ENCODE measurements at places on chromosomes 1 and 21. TPM values are rescaled to one million over a fixed set of nuclear protein-coding genes. Genes with fewer than 3 reads are reported as not detected.
A peak's percentile ranks its signal among the peaks of the same experiment; 100 is the strongest.

- no peak for DNase-seq
Observed at GRCh38 chr1:185170291-185170848, 13.4 kb downstream of the SWT1 start.

DNA sequence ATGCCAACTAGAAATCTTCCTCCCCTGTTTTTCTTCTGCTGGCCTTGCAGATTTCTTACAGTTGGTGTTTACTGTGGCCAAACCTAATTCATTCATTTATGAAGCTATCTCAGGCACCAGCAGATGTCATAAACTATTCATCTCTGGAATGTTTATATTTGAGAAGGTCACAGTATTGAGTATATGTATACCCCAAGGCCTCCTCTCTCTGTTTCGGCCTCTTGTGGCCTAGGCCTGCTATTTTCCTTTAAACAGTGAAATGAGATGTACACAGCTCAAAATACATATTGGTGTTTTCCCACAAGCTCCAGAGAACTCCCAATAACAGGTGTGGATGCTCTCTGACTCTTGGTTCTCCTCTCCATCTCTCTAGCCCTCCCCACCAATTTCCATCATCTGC lies 520.7 kb upstream of the CAMK1G start:
- no peak for DNase-seq

DNA sequence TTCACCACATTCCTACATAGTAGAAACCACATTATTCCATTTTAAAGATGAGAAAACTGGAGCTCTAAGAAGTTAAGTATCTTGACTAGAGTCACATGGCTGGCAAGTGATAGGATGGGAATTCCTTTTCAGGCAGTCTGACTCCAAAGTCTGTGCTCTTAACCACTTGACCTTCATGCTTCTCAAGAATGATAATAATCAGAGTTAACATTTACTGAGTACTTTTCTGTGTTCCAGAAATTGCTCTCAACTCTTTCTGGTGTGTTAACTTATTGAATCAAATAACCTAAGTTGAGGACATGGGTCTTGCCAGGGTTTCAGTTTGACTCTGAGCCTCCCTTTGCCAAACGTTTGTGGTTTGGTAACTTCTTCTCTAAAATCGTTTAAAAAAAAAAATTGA lies 169.4 kb downstream of the RASAL2 start:
- no peak for DNase-seq

DNA sequence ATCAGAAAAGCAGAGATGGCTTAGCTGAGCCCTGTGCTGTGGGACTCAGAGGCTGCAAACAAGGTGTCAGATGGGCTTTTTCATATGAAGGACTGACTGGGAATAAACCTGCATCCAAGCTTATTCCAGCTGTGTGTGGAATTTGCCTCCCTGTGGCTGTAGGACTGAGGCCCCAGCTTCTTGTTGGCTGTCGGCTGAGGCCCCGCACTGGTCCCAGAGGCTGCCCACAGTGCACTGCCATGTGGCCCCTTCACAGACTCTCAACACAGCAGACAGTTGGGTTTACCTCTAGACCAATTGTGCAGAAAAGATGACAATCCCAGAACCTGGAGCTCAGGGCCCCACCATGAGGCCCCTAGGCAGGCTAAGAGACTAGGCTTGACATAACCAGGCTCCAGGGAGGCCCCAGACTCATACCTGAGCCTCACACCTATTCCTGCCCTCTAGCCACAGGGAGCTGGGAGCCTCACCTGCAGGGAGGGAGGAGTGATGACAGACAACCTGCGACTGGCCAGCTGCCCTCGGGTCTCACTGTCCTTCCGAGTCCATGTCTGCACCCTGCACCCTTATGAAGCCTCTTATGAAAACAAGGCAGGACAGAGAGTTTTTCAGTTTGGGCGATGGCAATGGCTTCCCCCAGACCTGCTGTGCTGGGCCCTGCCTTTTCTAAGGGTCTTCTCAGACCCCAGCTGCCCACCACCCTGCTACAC lies 615.5 kb downstream of the NPHP4 start:
- DNase-seq = no peak

GRCh38 chr1:242055749-242056320 lies 56.9 kb upstream of the MAP1LC3C start:
- no peak for DNase-seq

- no peak for DNase-seq
Observed at GRCh38 chr1:44138239-44138638, 3.2 kb downstream of the KLF18 start.

DNA sequence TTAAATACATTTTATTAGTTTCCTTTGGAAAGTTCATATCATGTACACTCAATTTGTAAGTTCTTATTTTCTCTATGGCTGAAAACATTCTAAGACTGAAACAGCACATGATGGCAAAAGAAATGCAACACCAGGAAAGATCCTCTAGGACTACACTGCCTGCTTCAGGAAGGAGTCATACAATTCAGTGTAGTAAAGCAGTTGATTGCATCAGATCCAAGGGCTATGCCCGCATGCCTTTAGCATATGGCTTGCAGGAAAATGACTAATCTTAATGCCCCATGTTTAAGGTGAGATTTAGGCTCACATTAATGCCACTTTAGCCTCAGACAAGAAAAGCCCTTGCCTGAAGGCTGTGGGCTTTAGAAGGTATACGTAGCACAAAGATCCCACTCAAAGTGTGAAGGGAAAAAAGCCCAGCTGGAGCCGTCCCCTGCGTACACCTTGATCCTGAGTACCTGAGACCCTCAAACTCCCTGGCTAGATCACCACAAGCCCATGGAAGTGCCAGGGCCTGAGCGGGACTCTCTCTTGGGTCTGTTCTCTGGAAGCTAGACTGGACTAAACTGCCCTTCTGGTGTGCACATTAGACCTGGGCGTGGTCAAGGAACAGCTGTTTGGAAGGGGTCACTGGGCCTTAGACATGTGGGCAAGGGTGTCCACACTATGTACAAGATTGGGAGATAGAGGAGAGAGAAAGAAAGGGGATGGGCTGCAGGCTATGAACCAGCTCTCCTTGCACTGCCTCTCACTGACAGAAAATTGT lies 52.9 kb downstream of the ESRRG start:
- DNase-seq = no peak

GRCh38 chr1:2212532-2213491 lies 15.3 kb upstream of the SKI start:
- DNase-seq = peak; percentile 98

GRCh38 chr1:157189096-157189495 lies 50.9 kb upstream of the ETV3 start:
- no peak for DNase-seq

GRCh38 chr21:33708874-33709273 lies 66.6 kb downstream of the ITSN1 start:
- no peak for DNase-seq

DNA sequence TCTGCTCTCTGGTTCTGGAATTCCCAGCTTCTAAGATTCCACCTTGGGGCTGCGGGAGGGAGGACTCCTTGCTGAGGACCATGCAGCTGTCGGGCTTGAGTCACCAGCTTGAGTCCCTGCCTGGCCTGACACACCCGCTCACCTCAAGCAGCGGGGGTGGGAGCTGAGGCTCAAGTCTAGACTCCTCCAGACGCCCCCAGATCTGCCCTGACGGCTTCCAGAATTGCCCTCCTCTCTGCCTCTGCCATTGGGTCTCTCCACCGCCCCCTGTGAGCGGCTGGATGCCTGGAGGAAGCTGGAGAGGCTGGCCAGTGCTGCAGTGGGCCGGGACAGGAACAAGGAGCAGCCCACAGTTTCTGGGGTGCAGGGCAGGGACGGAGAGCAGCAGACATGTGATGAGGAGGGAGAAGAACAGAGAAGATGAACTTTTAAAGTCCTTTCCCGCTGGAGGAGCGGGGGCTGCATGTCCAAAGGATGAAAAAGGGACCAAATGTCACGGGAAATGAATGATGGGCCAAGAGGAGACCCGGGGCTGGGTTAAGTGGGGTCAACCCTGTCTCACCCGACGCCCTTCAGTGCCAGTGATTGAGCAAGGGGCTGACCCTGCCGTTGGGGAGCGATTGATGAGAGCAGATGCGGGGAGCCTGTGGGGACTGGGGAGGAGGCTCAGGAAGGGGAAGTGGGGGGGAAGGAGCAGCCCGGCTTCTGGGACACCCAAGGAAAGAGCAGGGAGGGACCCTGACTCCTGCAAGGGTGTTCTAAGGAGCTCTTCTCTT lies 13.5 kb downstream of the CRABP2 start:
- no peak for DNase-seq

RCAN1 gene
- total RNA-seq = 33.0 TPM

AMPD1 gene
- not detected for total RNA-seq

E2F2 gene
- 0.40 TPM for total RNA-seq

RHD gene
- 0.37 TPM for total RNA-seq

IL20 gene
- not detected for total RNA-seq

LCE1A gene
- total RNA-seq = not detected

ANGPTL3 gene
- not detected for total RNA-seq

MAEL gene
- 3.2 TPM for total RNA-seq

All from right cardiac atrium (tissue), 5 donors.